ENCODE measurements at places on chromosomes 7 and 10.

- DNase-seq = no peak
These were observed 26.8 kb downstream of the BET1 start for GRCh38 chr7:93977211-93977950.

DNA sequence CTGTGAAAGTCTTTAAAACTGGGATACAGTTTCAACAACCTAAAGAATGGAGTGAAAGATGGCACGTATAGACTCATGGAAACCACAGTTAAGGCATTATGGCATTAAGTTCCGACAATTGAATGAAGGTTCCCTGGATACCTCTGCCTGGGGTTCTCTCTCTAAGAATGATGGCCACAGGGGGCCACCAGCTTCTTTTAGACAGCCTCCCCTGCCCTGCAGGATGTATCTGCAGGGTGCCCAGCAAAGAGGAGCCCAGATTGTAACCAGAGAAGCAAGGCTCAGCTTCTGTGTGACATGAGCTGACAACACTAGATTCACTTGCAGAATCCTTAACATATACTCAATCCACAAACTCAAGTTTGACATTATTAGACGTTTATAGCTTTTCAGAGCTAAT, 645.4 kb downstream of the PARD3 start:
- no peak for DNase-seq

- peak; percentile 89 for DNase-seq
These were observed 26.5 kb upstream of the CCDC126 start for GRCh38 chr7:23570592-23571200.

GRCh38 chr7:36962367-36962766, 238.1 kb upstream of the AOAH start:
- no peak for DNase-seq

GRCh38 chr7:34236057-34236456, 330.7 kb downstream of the BMPER start:
- DNase-seq = no peak

GRCh38 chr10:103925591-103925990, 7.6 kb upstream of the STN1 start:
- DNase-seq = peak; percentile 67

GRCh38 chr10:73992899-73993788, 4.8 kb upstream of the VCL start:
- DNase-seq = no peak

- no peak for DNase-seq
These were observed 195.3 kb downstream of the ZNF438 start for GRCh38 chr10:30836406-30836805.

- DNase-seq = peak; percentile 86
These were observed 41.4 kb upstream of the MAP3K8 start for GRCh38 chr10:30392564-30392990.

GRCh38 chr10:58278274-58278961, 9.5 kb downstream of the CISD1 start:
- DNase-seq = no peak

- DNase-seq = peak; percentile 7
These were observed 143.9 kb downstream of the PFKFB3 start for GRCh38 chr10:6346631-6347030.

- no peak for DNase-seq
These were observed 55.4 kb upstream of the MKRN1 start for GRCh38 chr7:140534743-140535142.

GRCh38 chr10:11625019-11625735, 13.7 kb upstream of the USP6NL start:
- DNase-seq = no peak

- DNase-seq = no peak
These were observed 122.8 kb downstream of the SKIDA1 start for GRCh38 chr10:21402606-21403083.

GRCh38 chr10:131354380-131354779, 42.9 kb upstream of the TCERG1L start:
- peak; percentile 54 for DNase-seq

DNA sequence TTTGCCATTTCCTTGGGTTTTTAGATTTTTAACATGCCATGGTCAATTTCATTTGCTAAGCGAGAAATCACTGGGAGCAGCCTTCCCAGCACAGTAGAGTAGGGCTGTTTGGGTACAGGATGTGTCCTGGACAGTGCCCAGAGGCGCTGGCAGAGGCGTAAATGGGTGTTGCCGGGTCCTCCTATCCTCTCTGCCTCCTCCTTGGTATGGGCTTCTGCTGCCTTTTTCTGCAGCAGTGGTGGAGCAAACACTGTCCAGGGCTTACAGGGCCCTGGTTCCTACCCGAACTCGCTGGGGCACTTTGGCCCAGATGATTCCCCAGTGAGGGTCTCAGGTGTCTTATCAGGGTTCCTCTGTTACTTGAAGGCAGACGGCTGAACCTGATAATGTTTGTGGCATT, 298.3 kb downstream of the RPS24 start:
- DNase-seq = peak; percentile 49

DNA sequence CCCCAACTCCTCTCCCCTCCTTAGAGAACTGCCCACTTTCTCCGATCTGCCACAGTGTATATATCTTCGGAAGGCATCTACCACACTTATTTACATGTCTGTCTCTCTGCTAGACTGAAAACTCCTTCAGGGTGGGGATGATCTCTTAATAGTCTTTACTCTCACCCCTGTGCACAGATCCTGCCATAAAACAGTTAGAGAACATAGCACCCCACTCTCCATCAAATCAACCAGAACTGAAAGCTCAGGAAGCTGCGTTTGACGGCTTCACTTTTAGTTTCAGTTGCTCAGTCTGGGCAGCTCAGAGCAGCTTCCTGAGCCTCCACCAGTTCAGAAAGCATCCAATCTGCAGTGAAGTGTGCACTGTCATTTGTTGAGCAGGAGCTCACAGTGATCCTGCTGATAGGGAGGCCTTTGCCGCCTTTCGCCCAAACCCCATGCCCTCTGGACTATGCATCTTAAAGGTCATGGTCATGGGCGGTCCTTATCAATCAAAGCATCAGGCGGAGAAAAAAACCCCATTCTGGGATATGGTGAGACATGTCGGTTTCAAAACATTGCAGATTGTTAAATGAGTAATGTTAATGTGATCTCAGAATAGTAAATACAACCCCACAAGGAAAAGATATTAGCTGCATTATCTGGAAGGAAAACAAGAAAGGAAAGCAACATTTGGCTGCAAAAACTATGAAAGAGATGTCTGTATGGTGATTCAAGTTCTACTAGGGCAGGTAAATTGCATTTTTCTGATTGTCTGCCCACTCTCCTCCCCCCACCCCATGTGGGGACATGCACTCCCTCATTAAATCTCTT, 167.1 kb upstream of the ADO start:
- DNase-seq = no peak

GRCh38 chr10:11448190-11448544, 163.3 kb downstream of the USP6NL start:
- DNase-seq = peak; percentile 43

GRCh38 chr10:113562069-113562468, 9.2 kb downstream of the HABP2 start:
- DNase-seq = no peak

DNA sequence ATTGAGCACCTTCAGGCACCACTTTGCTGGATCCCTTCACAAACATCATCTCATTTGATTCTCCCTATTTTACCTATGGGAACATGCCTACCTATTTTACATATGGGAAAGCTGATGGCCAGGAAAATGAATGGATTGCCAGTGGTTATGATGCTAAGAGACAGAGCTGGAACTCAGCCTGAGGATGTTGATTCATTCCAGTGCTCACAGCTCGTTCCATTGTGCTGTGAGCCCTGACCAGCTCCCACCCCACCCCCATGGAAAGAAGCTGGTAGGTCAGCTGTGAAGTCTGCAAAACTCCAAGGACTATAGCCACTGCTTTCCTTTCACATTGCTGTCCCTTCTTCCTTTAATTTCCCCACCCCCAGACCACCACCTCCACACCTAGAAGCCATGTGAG, 9.6 kb downstream of the UBTD1 start:
- DNase-seq = no peak

DNA sequence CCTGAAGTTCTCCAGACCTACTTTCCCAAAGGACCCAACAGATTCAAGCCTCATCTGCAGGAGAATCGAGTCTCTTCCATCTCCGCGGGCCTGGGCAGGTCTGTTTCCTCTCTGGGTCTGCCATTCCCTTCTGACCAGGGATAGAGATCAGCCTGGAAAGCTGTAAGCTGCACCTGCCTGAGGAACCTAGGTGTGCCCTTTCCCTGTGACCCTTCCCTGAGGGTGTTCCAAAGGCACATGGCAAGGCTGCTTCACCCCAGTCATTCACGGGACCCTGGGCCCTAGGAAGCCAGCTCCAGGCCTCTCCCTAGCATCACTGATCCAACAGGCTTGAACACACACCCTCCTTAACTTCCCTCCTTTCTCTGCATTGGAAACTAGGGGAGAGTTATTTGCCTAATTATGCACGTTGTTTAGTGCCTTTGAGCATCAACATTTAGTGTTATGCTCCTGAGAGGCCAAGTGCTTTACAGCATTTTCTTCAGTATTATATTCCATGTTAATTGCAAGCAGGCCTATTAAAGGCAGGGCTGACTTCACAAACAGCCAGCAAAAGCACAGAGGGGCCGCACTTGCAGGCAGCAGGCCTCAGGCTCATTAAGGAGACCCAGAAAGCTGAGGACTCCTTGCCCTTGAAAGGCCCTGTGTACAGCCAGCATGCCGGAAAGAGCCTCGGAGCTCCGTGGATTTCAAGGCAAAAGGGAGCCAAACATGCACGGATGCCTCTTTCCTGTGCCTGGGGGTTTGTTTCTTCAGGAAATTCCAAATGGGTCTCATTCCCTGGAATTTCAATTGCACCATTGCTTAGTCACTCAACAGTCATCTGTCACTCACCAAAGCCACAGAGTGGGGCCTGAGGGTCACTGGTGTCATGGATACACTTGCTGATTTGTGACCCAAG, 91.0 kb upstream of the FAM20C start:
- peak; percentile 96 for DNase-seq

DNA sequence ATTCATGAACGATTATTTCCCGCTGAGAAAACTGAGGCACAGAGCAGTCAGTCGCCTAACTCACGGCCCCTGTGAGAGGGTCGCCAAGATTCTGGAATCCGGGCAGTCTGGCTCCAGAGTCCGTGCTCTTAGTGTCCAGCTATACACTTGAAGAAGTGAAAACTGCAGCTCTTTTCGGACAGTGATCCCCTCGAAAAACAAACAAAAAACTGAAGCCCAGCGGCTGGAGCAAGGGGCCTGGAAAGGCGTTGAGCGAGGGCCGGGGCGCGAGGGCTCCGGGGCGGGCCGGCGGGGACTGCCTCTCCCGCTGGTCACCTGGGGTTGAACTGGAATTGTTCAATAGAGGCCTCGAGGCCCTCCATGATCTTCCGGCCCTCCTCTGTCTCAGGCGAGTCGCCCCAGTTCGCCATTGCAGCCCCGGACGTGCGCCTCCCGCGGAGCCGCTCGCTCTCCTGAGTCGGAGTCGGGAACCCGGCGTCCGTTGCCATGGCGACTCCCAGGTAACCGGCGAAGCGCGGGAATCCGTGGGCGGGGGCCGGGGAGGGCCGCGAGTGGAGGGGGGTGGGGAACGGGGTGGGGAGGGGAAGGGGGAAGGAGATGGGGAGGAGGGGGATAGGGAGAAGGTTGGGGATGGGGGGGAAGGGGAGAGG, 881 bp downstream of the C10orf67 start:
- peak; percentile 71 for DNase-seq

DNA sequence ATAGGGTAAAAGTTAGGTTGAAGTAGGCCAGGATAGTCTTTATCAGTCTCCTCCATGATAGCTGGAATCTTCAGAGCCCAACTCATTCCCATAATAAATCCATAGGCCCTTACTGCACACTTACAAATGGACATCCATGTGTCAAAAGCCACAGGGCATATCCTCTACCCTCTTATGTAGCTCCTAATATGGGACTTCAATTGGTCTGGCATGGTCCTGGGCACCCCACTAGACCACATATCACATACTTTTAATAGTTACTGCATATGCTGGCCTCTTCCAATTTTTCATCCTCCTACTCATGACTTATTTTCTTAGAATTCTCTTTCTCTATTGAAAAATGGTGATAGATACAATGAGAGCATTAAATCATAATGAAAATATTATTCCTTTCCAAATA, 169.3 kb downstream of the MAGI2 start:
- no peak for DNase-seq

GRCh38 chr7:127587663-127588018, 570 bp upstream of the ARF5 start:
- no peak for DNase-seq

DNA sequence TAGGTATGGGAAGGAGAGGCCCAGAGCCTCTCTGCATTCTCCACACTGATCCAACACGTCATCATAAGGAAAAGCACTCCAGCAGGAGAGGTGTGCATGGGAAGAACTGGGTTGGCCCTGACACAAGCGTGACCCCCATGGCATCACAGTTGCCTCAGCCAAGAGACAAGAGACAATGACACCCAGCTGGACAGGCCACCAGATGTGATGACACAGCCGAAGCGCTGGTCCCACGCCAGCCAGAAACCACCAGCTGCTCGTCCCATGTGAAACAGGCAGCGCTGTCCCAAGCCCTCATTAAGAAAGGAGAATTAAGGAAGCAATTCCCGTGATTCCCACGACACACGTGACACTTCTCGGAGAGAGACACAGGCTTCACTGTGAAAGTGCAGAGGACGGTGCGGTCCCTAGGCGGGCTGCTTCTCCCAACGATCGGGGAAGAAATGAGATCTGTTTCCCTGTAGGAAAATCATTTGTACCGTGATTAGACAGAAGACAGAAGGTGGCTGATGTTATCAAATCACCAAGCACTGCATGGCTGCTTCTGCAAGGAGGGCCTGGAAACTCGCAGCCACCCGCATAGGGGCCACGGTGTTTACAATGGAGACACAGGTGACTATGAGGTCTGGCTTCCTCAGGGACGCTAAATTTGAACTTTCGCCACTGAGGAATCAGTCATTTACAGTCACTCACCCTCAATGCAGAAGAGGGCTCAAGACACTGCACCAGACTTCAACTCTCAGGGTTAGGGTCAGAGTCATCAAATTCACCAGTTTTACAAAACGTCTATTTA, 74.5 kb downstream of the DIP2C start:
- DNase-seq = no peak

GRCh38 chr10:97101166-97101940, 84.4 kb downstream of the SLIT1 start:
- DNase-seq = no peak

DNA sequence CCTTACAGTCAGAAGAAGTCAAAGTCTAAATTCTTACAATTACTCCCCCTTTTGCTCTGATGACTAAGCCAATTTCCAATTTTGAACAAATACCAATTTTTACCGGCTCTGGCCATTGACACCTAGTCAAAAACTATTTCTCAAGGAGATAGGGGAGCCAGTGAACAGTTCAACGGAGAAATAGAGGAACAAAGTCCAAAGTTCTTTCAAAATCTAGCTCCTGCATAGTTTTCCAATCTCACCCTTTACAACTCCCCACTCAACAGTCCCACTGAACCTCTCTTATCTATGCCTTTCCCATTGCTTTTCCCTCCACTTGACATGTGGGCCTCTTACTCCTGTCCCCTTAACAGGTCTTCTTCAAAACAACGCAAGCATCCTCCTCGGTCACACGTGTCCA, 192.9 kb downstream of the DOCK4 start:
- no peak for DNase-seq
